ENCODE measurements at places on chromosomes 7 and 10.

DNA sequence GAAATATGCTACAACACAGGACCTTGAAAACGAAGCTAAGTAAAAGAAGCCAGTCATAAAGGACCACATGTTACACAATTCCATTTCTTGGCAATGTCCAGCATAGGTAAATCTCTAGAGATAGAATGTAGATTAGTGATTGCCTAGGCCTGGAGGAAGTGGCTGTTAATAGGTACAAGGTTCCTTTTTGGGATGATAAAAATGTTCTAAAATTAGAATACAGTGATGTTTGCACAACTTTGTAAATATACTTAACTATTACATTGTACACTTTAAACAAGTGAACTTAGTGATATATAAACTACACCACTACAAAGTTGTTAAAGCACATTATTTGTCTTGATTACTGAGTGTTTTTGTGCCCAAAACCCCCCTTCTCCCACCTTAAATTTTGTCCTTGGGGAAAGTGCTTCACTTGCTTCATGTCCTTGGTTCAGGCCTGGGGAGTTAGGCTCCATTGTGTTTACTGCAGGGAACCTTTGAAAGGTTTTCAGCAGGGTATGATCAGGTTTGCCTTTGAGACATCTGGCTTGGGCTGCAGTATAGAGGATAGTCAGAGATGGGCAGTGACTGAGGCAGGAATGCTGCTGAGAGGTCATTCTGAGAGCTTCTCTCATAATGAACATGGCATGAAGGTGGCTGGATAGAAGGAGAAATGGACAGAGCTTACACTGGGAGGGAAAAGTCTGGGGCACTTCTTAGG, 1052.6 kb downstream of the REEP3 start:
- H3K4me1 ChIP-seq, result no peaks in the 10 kb centered on the region
- no peak overlapping the region for H3K4me3 ChIP-seq
- no peak overlapping the region for H3K27ac ChIP-seq
- H3K36me3 ChIP-seq, result no peaks in the 10 kb centered on the region
- no peaks in the 10 kb centered on the region for H3K27me3 ChIP-seq

DNA sequence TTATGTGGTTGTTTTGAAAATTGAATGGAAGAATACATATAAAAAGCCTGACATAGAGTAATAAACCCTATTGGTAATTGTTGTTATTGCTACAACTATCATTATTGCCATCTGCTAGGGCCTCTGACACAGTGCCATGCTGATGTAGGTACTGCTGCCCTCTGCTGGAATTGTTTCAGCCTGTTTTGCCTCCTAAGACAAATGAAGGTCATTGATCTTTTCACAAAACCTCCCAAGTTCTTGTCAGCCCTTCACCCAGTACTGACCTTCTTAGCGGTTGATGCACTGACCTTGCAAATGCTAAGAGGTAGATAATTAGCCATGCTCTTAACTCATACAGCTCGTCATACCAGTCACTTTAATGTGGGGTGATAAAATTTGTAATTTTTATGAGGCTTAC, 975.2 kb downstream of the SORCS1 start:
- H3K27ac ChIP-seq, result no peak overlapping the region
- no peaks in the 10 kb centered on the region for H3K36me3 ChIP-seq
- DNase-seq, result peak; percentile 51
- no peaks in the 10 kb centered on the region for H3K27me3 ChIP-seq
- H3K4me3 ChIP-seq, result no peak overlapping the region

DNA sequence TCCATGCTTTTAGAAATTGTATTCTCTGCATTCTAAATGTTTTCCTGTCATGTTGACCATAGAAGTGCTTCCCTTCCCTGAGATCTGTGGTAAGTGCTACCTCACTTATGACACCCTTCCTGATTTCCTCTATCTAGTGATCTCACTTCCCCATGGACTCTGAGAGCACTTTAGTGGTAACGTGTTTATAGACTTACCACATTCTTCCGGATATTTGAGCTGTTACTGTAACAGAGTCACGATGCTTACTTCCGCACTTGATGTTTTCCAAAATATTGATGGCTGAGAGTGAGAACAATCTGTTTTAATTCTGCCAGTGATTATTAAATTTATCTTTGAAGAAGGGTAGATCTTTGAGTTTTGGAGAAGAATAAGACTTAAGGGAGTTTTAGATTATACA, 60.1 kb upstream of the NAMPT start:
- H3K27me3 ChIP-seq, result no peaks in the 10 kb centered on the region
- no peaks in the 10 kb centered on the region for H3K36me3 ChIP-seq
- H3K4me1 ChIP-seq, result no peaks in the 10 kb centered on the region
- H3K27ac ChIP-seq, result no peak overlapping the region

GRCh38 chr10:6578795-6579182, 1.3 kb downstream of the PRKCQ start:
- H3K4me3 ChIP-seq, result peak overlapping the region; percentile 96
- H3K36me3 ChIP-seq, result no peaks in the 10 kb centered on the region
- DNase-seq, result no peak
- H3K4me1 ChIP-seq, result no peaks in the 10 kb centered on the region

DNA sequence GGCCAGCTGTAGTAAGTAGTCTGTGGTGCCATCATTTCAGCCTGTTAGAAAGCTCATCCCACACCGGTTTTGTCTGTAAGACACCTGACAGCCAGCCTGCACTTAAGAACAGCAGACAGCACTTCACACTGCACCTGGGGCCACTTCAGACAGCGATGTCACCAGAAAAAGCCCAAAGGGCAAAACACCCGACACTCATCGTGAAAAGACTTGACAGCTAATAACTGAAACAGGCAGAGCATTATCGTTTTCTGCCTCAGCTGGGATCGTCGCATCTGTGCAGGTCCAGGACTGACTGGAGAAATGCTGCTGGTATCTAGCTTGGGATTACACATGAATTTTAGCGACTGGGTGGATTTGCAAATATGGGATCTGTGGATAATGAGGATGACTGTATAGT, 16.8 kb upstream of the LAT2 start:
- H3K27ac ChIP-seq, result no peak overlapping the region
- no peaks in the 10 kb centered on the region for H3K4me1 ChIP-seq
- no peaks in the 10 kb centered on the region for H3K36me3 ChIP-seq

DNA sequence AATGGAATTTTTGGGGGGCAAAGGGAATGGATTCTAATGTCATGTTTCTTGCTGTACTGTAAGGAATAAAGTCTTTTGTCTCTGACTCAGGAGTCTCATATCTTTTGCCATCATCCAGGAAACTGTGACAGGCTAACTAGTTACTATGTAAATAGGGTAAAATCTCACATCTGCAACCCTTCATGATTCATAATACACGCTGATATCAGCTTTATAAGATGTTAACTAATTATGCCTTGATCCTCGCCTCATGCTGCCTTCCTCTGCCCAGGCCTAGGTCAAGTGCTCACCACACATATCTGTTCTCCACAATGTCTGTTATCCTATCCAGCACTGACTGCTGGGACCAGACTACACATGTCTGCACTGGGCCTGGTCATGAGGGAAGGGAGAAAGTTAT, 81.3 kb upstream of the CXCL12 start:
- DNase-seq, result no peak
- H3K36me3 ChIP-seq, result no peaks in the 10 kb centered on the region
- H3K27me3 ChIP-seq, result no peaks in the 10 kb centered on the region
- H3K4me1 ChIP-seq, result no peaks in the 10 kb centered on the region

GRCh38 chr10:118958984-118959925, 70.3 kb upstream of the NANOS1 start:
- no peaks in the 10 kb centered on the region for H3K4me1 ChIP-seq
- H3K36me3 ChIP-seq, result no peaks in the 10 kb centered on the region
- H3K4me3 ChIP-seq, result no peak overlapping the region
- H3K27ac ChIP-seq, result no peak overlapping the region

- DNase-seq, result no peak
- no peaks in the 10 kb centered on the region for H3K4me1 ChIP-seq
- no peak overlapping the region for H3K27ac ChIP-seq
- H3K4me3 ChIP-seq, result no peak overlapping the region
- no peaks in the 10 kb centered on the region for H3K36me3 ChIP-seq
- no peaks in the 10 kb centered on the region for H3K27me3 ChIP-seq
These were observed 62.2 kb downstream of the NAMPT start for GRCh38 chr7:106222545-106222944.

DNA sequence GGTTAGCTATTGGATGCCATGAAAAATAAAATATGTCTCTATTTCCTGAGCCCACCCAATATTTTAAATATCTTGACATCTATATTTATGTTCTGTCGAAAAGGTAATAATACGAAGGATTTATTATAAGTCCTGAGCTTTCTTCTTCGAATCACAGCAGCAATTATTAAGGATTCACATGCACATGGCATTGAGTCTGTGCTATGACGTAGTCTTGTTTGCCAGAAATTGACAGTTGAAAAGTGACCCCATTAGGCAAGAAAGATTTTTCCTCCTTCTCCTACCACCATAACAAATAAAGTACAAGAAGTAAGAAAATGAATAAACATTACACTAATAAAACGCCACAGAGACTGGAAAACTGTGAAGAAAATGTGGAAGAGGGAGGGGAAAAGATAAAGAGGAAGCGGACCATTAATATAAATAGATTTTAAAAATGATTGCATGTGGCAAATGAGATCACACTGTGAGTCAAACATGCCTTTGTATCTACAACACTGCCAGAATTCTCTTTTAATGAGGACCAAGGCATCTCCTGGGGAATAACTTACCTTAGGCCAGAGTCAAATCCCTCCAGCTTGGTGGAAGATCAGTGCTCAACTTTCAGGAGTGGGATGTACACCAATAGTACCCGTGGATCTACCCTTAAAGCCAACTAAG, 21.6 kb downstream of the FZD1 start:
- H3K4me3 ChIP-seq, result no peak overlapping the region
- H3K4me1 ChIP-seq, result no peaks in the 10 kb centered on the region
- H3K36me3 ChIP-seq, result no peaks in the 10 kb centered on the region
- no peak overlapping the region for H3K27ac ChIP-seq
- DNase-seq, result no peak

All from Peyer's patch (tissue), 4 donors.